NCI-H187 treated with DMSO at 0.1 percent for 48 hours (cell line): ENCODE measurements at places on chromosomes 3 and 15.

- DNase-seq = no peak
These were observed 623.5 kb downstream of the EDEM1 start for GRCh38 chr3:5811016-5811415.

DNA sequence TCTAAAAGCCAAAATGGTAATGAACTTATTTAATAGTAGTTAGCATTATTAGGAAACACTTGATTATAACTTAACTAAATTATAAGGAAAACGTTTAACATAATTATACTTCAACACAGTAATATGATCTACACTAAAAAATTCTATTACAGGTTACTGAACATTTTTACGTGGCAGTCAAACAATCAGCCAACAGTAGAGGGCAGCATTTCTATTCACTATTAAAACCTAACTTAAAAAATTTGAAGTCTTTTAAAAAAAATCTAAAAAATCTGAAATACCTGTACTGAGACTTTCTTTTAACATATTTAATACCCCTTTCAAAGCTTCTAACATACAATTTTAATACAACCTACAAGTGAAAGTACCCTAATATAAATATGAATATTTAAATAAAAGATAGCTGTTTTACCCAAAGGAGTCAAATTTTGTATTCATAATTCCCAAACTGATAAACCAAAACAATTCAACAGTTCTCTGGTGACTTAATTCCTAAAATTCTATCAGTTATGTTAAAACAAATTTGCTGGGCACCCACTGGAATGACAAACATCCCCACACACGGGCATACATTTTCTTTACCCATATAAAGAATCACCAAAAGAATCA is 41.5 kb downstream of the DLG1 start:
- no peak for DNase-seq

DNA sequence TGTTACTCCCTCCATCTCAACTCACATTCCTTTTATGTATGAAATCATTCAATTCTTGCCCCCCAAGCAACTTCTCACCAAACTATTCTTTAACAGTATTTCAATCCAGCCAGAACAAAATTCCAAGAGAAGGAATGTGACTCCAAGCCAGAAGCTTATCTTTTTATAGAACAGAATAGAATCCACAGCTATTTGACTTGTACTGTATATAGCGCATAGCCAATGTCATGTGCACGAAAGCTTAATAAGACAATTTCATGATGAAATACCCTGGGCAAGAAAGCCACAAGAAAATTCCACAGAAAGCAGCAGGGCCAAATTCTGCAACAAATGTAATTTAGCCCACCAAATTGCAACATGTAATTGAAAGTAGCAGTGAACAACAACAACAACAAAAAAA is 127.6 kb upstream of the UBE2E2 start:
- DNase-seq = no peak

DNA sequence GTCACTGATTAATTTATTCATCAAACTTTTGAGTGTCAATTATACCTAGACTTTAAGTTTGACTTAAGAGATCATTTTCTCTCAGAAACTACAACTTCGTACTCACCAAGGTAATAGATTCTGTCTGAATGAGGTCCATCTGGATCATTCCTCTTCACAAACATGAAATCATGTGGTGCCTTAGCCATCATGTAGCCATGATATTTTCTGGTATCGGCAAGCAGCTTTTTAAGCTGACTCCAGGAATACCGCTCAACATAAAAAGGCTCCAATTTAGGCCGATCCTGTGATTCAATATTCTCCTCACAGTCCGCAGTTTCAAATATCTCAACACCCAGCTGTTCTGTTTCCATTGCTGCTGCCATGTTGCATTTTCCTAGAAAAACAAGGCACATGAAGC is 5.3 kb downstream of the DPP8 start:
- no peak for DNase-seq

DNA sequence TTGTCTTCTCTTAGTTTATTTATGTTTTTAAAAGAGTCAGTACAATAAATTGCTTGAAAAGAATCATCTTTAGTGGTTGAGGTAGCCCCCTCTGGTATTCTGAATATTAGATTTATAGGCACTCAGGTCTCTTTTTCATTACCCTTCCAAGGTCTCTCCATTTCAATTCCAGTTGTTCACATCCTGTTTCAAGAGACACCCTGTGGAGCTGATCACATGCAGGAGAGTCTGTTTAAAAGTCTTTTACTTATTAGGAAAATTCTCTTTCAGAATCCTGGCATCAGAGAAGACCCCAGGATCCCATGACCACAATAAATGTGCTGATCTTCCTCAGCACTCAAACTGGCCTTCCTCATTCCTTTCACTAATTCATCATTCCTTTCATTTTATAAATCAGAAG is 195.7 kb downstream of the ZIC4 start:
- no peak for DNase-seq

- no peak for DNase-seq
These were observed 40.2 kb upstream of the ZBTB20 start for GRCh38 chr3:115187149-115187757.

DNA sequence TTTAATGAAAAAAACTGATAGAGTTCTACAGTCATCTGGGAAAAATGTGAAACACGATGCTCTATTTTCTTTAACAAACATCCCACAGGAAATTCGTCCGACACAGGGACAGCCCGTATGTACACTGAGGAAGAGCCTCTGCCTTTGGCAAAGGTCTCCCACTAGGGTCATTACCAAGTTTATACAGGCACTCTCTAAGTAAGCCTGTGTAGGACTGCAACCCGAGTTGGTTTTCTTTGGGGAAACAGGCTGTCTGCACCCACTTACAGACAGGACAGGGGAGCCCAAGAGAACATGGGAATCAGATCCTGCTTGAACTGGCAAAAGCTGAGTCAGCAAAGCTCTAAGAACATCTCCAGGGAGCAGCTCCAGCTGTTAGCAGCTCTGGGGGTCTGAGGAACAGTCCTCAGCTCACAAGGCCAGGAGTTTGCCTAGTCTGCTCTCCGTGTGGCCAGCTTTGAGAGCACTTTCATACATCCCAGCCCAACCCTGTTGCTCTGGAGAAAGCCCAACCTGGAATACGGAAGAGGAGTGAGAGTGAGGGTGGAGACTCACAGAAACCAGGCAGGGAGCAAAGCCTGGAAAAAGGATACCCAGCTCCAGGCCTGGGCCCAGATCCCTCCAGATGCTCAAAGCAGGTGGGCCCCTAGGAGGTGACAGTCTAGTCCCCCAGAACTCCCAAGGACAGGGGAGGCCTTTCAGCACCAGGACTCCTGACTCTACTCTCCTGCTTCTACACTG is 1.9 kb downstream of the TBC1D2B start:
- no peak for DNase-seq

- no peak for DNase-seq
These were observed 55.2 kb downstream of the SPTSSB start for GRCh38 chr3:161316006-161316689.

- DNase-seq = no peak
These were observed 11.7 kb upstream of the CP start for GRCh38 chr3:149233323-149233722.

GRCh38 chr15:39508536-39508935 is 72.3 kb upstream of the THBS1 start:
- no peak for DNase-seq

DNA sequence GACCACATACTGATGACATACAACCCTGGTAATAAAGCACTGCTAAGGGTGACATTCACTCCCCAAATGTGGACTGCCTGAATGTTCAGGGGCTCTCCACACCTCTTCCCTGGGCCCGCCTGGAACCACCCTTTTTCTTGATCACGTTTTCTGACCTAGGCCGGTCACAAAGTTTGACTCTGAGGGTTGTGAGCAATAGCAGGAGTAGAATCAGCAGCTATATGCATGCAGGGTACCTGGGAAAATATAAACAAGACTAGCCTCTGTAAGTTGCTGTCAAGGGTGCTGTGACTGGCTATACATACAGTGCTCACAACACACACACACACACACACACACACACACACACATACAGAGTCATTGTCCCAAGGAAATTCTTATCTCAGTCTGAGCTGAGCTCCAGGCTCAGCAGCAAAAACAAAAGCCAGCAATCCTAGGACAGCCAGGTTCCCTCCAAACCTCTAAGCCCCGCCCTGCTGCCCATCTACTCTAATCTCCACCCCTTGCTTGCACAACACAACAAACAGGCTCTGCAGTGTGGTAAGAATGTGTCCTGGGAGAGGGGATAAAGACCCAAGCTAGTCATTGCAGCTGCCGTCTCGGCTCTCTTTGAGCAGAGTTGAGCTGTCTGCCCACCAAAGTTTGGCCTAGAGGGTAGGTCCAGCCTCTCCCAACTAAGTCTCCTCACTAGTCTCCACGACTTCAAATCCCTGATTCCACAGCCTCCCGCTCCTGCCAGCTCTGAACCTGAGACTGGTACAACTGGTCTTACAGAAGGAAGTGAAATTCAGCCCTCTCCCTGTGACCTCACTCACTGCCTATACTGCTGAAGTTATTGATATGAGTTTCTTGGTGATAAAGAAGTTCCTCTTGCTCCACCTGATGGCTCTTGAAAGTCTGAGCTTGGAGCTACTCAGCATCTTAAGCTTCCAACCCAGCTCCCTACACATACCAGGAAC is 2.2 kb downstream of the BMF start:
- DNase-seq = no peak

- no peak for DNase-seq
These were observed 19.4 kb downstream of the RTP3 start for GRCh38 chr3:46517016-46517783.

- no peak for DNase-seq
These were observed 89.2 kb upstream of the CGNL1 start for GRCh38 chr15:57287123-57287521.

DNA sequence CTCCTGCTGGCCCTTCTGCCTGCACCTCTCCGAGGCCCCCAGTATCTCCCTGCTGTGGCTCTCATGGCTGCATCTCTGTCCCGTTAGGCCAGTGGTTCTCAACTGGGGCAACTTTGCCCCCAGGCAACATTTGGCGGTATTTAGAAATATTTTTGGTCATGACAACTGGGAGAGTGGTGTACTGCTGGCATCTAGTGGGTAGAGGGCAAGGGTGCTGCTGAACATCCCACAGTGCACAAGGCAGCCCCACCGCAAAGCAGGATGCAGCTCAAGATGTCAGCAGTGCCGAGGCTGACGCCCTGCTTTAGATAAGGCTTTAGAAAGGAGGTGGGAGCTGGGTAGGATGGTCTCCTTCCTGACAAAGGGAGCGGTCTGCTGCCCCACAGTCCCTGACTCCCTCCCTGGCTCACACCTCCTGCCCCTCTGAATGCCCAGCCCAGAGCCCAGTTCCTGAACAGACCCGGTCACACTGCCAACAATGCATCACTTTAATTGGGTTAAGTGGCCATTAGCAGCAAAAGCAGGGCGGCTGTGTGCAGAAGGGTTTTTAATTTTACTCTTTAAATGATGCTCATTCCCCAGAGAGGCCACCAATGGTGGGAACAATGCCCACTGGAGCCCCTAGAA is 68.8 kb upstream of the TMEM115 start:
- DNase-seq = no peak

GRCh38 chr3:69343875-69344274 is 42.0 kb downstream of the FRMD4B start:
- no peak for DNase-seq

DNA sequence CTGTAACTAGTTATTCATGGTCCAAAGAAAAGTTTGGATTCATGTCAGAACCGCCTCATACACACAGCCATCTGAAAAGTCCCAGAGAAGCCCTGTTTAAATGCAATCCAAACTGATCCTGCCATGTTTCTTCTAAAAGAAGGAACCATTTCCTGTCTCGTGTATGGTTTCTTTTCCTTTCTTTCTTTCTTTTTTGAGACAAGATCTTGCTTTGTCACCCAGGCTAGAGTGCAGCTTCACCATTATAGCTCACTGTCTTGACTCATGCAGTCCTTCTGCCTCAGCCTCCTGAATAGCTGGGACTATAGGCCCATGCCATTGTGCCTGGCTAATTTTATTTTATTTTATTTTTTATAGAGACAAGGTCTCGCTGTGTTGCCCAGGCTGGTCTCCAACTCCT is 77.4 kb upstream of the NSMCE3 start:
- no peak for DNase-seq

DNA sequence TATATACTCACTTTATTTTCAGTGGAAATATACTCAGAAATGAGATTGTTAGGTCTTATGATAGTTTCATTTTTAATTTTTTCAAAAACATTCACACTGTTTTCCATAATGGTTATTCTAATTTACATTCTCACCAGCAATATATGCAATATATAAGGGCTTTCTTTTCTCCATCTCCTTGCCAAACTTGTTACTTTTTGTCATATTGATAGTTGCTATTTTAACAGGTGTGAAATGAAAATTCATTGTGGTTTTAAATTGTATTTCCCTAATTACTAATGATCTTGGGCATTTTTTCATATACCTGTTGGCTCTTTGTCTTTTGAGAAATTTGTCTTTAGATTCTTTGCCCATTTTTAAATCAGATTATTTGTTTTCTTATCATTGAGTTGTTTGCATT is 325.2 kb downstream of the DIPK2A start:
- no peak for DNase-seq

DNA sequence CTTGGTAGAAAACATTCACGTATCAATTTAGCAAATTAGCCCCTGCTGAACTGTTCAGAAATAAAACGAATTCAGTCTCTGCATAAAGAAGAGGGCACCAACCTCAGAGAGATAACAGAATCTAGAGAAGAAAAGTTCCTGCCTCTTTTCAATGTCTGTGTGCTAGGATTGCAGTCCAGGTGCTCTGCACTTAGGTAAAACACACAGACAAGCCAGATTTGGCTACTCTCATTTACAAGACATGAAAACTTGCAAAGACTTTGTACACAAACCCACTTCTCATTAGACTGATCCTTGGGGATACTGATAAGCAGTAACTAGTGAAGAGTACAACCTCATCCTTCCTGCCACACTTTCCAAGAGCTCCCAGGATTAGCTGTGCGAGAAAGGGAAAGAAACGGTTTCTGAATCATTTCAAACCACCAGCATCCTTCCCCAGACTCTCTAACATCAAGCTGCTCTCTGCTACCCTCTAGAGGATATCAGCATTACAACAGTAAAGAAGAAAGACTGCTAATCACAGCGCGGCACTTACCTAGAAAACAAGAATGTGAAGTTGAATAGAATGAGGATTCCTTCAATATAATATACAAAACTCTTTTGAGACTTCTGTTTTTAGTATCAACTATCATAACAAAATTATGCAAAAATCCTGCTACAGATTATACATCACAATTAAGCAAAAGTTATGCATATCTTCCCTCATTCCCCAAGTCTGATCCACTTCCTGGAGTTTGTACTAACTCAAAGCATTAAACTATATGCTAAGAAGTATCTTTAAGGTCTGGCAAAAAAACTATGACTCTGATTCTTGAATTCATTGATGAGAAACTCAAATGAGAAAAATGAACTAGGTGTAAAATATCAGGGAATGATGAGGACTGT is 306.4 kb downstream of the MAGI1 start:
- DNase-seq = peak; percentile 1

DNA sequence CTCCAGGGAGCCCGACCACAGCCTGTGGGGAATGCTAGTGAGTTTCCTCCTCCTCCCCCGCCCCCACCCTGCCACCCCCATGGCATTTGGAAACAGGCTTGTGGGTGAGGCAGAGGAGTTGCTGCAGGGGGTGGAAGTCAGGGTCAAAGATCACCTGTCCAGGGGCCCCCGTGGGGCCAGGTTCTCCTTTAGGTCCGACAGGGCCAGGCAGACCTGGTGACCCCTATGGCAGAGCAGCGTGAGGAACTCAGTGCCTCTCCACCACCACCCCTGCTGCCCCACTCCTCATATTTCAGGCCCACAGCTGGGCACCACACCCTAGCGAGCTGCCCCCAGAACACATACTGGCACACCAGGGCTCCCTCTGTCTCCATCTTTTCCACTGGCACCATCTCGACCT is 8.9 kb upstream of the UCN2 start:
- no peak for DNase-seq

- no peak for DNase-seq
These were observed 384 bp upstream of the LEKR1 start for GRCh38 chr3:156825795-156826143.

- DNase-seq = no peak
These were observed 55.4 kb downstream of the LIPC start for GRCh38 chr15:58487041-58487723.
